ENCODE measurements at places on chromosomes 6 and 20.

DNA sequence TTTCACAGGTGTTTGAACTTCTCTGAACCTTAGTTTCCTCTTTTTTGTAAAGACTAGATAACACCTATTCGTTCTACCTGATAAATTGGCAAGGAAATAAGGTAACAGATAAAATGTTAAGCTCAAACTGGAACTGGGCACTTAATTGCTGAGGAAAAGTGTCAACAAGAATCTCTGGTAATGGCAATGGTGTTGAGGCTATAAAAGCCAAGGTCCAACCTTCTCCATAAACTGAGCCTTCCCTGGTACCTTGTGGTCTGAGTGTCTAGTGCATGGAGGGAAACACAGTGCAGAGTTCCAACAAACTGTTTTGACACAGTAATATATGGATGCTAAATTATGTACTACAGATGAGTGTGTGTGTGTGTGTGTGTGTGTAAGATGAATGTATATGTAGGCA is 33.4 kb upstream of the GSTA4 start:
- no peak for DNase-seq

GRCh38 chr6:67369679-67370078 is 1265.4 kb upstream of the ADGRB3 start:
- no peak for DNase-seq

DNA sequence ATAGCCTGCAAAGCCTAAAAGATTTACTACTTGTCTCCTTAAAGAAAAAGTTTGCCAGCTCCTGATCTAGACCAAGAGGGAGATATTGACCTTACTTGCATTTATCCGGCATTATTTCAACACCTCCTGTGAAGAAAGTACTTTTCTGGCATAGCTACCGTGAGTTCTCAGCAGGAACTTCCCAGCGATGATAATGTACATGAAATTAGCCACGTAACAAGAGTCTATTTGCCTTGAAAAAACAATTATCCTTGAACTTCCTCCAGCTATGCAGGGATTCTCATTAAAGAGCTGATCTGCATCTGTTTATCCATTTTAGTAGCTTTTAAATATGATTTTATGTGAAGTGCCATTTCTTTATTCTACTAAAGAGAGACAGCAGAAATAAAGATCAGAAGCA is 41.7 kb downstream of the ALDH5A1 start:
- DNase-seq = no peak

GRCh38 chr6:85388531-85388930 is 61.4 kb upstream of the NT5E start:
- no peak for DNase-seq

- DNase-seq = no peak
Measured at GRCh38 chr20:52941808-52942207, 30.4 kb upstream of the TSHZ2 start.

- no peak for DNase-seq
Measured at GRCh38 chr6:66508433-66508832, 801.4 kb upstream of the EYS start.

DNA sequence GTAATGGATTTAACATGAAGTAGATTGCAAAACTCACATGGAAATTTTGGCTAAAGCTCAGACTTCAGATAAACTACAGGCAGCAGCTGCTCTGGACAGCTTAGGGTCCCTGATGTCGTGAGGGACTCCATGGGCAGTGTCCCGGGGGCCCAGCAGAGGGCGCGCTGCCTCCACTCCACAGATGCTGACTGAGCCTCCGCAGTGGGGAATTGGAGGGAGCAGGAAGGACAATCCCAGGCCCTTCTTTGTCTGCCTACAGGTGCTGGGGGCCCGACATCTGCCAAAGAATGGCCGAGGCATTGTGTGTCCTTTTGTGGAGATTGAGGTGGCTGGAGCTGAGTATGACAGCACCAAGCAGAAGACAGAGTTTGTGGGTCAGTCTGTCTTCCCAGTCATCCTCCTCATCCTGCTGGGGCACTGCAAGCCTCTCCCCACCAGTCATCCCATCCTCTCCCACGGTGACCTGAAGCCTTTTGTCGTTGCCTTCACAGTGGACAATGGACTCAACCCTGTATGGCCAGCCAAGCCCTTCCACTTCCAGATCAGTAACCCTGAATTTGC is 35.9 kb downstream of the PLCG1 start:
- peak; percentile 3 for DNase-seq

Data from SHP77 treated with DMSO at 0.1 percent for 48 hours (cell line).